ENCODE measurements at places on chromosomes 11 and 22.

- no peak for DNase-seq
Observed at GRCh38 chr11:98940913-98941312, 79.8 kb upstream of the CNTN5 start.

DNA sequence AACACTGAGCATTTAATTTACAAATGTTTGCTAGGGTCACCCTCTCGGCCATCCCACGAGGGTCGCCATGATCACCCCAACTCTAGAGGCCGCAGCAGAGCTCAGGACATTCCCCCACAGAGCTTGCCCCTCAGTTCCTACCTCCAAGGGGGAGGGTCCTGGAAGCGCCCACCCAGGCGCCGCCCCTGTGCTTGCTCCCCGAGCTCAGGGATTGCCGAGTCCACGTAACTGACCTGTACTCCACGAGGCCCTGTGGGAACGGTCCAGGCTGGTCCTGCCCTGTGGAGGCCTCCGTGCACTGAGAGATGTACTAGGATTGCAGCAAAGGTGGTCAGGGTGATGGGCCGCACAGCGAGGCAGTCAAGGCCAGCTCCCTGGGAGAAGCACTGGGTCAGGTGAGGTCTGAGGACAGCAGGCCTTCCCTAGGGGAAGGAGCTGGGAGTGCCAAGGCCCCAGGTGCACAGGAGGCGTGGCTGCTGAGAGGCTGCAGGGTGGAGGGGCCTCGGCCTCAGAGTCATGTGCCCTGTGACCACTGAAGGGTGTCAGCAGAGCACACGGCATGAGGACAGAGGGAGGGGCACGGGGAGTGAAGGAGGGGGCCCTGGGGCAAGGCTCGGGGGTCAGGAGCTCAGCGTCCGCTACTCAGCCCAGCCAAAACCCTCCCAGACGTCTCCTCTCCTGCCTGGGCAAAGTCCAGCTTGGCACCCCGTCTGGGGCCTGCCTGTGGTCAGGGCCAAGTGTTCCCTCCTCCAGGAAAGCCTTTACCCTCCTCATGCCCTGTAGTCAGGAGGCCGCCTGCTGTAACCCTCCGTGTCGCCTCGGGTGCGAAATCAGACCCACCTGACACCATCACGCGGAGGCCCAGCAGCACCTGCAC is 2.4 kb upstream of the MIOX start:
- no peak for DNase-seq

DNA sequence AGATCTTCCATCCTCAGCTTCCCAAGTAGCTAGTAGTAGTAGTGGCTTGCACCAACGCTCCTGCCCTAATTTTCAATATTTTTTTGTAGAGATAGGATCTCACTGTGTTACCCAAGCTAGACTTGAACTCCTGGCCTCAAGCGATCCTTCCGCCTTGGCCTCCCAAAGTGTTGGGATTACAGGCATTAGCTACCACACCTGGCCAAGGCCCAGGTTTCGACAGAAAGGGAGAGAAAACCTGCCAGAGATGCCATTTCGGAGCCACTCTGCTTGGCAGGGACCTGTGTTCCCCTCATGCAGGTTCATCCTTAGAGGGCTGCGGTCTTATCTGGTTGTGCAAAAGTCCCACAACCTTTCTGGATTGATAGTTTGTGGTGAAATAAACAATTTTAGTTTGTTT is 41.4 kb downstream of the FAM83F start:
- DNase-seq = no peak

DNA sequence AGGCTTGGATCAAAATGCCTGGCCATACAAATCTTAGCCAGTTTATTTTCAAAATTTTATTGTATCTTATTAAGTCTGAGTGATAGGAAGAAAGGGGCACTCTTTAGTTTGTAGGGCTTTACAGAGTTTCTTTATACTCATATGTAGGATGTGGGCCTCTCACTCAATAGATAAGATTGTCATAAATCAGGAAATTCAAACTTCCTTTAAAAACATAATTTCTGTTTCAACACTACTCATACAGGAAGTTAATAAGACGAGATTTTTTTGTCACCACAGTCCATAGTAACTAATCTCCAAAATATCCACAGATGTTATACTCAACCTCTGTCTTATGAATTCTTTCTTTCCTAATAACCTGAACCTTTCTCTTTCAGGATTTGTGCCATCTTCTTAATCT is 13.3 kb upstream of the OR56B4 start:
- DNase-seq = no peak

DNA sequence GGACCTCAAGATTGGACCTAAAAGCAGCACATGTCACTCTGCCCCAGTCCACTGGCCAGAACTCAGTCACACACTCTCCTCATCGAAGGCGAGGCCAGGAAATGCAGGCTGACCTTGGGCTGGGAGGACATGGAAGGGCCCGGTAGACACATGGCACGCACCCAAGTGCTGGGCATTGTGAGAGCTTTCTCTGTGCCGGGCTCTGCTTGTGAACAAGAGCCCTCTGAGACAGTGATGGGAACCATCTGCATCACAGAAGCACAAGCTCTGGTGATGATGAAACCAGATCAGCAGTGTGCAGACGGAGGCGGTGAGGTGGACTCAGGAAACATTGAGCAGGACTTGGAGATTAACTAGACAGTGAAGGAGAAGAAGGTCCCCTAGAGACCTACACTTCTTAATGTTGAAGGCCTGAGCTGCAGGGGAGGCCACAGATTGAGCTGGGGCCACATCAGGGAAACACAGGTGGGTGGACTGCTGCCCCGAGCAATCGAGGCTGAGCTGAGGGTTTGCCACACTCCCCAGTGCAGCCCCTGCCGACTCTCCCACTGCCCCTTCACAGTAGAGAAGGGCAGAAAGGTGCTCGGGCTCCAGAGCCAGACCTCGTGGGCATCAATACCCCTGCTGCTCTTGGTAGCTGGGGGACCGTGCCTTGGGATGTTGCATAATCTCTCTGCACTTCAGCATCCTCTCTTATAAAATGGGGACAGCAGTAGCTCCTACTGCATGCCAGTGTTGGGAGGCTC is 1460.5 kb downstream of the TBC1D22A start:
- DNase-seq = no peak
